Bone marrow (tissue), 2 donors: ENCODE measurements at places on chromosomes 11 and 22.

GRCh38 chr22:36221799-36222751 is 17.3 kb downstream of the APOL2 start:
- DNase-seq = no peak

- no peak for DNase-seq
These were observed 10.2 kb upstream of the IFITM3 start for GRCh38 chr11:330694-331357.

DNA sequence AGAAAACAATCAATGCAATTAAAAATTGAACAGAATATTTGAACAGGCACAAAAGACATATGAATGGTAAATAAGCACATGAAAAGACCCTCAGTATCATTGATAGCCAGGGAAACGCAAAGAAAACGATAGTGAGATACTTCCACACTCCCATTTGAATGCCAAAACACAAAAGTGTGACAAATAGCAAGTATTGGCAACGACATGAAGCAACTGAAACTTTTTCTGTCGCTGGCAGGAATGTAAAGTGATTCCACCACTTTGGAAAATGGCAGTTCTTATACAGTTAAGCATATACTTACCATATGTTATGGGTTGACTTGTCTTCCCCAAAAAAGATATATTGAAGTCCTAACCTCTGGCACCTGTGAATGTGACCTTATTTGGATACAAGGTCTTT is 62.9 kb upstream of the NAV2 start:
- DNase-seq = no peak

- no peak for DNase-seq
These were observed 59.8 kb upstream of the FAR1 start for GRCh38 chr11:13608656-13609055.

- DNase-seq = no peak
These were observed 224.6 kb downstream of the FAT3 start for GRCh38 chr11:92449222-92449621.

- DNase-seq = no peak
These were observed 1396.8 kb downstream of the LRRC4C start for GRCh38 chr11:40062616-40063015.
